ENCODE measurements at places on chromosomes 3 and 15.
A peak's percentile ranks its signal among the peaks of the same experiment; 100 is the strongest.

- DNase-seq: no peak
Measured at GRCh38 chr15:38369936-38370478, 83.9 kb upstream of the FAM98B start.

DNA sequence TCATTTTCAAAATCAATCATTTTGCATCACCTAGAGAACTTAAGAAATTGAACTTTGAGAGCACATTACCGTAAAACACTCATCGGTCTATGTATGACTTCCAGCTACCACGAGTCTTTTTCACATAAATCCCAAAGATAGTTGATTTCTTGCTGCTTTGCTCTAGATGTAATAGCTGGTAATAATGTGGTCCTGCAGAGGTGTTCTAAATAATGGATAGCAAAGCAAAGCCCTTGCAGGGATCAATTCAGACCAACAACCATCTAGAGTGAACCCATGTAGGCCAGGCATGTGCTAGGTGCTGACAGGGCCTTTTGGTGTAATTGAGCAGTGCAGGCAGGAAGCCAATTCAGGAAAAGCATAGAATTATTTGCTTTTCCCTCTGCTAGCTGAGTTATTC lies 26.1 kb upstream of the C3orf80 start:
- no peak for DNase-seq

GRCh38 chr3:5735896-5736295 lies 548.4 kb downstream of the EDEM1 start:
- DNase-seq: no peak

GRCh38 chr3:151404316-151404715 lies 19.8 kb upstream of the P2RY12 start:
- DNase-seq: no peak

DNA sequence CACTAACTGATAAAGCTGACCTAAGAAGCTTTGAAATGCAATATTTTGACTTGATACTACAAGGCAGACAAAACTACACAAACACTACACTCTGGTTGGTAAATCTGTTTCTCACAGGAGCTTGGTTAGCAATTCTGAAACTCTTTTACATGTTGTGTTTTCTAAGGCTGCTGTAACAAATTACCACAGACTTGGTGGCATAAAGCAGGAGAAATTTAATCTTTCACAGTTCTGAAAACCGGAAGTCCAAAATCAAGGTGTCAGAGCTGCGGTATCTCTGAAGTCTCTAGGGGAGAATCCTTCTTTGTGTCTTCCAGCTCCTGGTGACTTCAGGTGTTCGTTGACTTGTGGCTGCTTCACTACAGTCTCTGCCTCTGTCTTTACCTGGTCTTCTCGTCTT lies 12.9 kb upstream of the PFN2 start:
- no peak for DNase-seq

- peak; percentile 82 for DNase-seq
Measured at GRCh38 chr3:134361162-134361835, 12.9 kb downstream of the AMOTL2 start.

Measured in tongue (tissue), 3 donors.